Erythroblast (primary cell): ENCODE measurements at places on chromosomes 2 and 18.

DNA sequence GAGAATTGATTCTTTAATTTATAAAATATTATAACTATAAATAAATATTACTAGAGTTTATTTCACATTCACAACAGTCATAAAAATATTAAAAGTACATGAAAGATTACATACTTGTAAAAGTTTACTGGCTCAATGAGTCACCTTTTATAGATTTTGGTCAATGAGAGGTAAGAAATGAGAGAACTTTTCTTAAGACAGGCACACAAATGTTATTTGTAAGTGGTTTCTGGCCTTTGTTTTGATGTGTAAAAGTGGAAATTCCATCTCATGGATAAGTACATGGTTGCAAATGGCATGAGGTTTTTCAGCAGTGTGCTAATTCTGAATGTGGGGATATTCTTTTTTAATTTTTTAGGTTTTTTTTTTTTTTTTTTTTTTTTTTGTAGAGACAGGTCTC lies 63.8 kb downstream of the TTC27 start:
- no peak for DNase-seq

- no peak for DNase-seq
Observed at GRCh38 chr2:53510401-53510800, 257.2 kb upstream of the CHAC2 start.

GRCh38 chr18:72868585-72869225 lies 918 bp upstream of the NETO1 start:
- DNase-seq = no peak

- DNase-seq = no peak
Observed at GRCh38 chr18:56711708-56712445, 60.7 kb downstream of the WDR7 start.
